ENCODE measurements at places on chromosomes 6 and 20.

GRCh38 chr6:47581591-47581990, 104.0 kb downstream of the CD2AP start:
- DNase-seq, result no peak

- no peak for DNase-seq
Measured at GRCh38 chr6:140844167-140844566, 1288.6 kb upstream of the GJE1 start.

- no peak for DNase-seq
Measured at GRCh38 chr20:63079971-63080370, 73.2 kb upstream of the BHLHE23 start.

DNA sequence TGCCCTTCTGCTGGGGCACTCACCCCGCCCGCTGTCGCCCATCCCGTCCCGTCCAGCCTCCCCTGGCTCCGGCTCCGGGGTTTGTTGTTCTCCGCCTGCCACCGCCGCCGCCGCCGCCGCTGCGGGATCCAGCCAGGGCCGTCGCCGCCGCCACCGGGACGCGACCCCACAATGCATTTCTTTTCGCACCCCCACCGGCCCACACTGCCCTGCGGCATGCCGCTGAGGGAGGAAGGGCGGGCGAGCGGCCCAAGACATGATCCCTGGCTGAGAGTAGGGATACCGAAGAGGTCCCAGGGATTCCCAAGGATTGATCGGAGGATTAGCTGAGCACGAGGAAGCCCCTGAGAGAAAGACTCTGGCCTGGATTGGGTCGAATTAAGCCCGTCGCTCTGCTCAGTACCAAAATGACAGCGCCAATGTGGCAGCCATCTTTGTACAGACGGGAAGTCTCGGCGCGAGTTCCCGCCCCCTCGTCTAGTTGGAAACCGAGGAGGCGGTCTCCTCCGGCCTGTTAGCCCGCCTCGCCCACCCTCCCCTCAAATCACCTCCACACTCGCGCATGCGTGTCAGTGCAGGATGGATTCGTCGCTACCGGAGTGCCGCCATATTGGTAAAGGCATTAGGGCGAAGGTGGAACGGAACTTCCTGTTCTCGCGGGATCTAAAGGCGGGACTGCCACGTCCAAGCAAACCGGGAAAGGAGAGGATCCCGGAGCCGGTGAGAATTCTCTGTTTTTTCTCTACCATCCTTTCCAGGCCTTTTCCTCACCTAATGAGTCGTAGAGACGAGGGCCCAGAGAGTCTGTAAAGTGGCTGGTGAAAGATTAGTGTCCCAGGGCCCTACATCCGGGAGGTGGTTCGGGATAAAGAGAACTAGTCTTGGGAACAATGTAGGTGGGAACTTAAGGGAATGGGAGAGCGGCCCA, at the start of the genes RXRB and SLC39A7:
TSS of gene RXRB (minus strand) at position 447 of the 928 bp plus-strand sequence. CDS start at position 258, 189 bp downstream.
TSS of gene SLC39A7 (plus strand) at position 649 of the 928 bp plus-strand sequence. CDS start 379 bp downstream, outside the sequence.
- DNase-seq, result peak; percentile 99

DNA sequence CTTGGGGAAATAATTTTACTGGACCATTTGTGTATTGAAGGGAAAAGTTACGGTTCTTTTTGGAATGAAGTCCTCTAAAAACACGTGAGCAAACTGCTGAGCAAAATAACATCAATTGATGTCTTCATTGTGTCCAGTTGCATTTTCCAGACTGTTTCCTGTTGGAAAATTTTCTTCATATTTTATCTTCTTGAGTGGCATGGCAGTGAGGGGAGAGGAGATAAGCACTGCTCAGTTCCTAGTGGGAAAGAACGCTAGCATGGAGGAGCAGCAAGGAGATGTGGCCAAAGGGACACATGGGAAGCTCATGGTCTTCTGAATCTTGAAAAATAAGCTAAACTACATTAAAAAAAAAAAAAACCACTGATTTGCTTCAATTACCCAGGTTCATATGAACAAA, 776.0 kb downstream of the TFAP2A start:
- no peak for DNase-seq

GRCh38 chr6:128141932-128142331, 241.1 kb upstream of the THEMIS start:
- no peak for DNase-seq

DNA sequence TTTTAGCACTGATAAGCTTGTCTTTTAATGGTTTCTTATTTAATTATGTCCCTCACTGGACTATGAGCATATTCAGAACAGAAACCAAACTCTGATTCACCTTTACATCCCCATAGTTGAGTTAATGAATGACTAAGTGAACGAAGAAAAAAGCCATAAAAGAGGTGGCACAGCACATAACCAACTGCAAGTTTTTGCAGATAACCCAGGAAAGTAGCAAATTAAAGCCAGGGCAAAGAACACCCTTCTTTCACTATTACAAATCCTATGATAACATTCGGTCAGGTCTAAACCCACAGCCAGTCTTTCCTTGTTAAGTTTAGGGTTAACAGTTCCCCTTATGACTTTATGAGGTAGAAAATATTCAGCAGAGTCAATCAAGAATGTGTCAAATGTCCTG, 102.7 kb downstream of the RIN2 start:
- no peak for DNase-seq

- no peak for DNase-seq
Measured at GRCh38 chr6:14037402-14038277, 79.9 kb upstream of the CD83 start.

DNA sequence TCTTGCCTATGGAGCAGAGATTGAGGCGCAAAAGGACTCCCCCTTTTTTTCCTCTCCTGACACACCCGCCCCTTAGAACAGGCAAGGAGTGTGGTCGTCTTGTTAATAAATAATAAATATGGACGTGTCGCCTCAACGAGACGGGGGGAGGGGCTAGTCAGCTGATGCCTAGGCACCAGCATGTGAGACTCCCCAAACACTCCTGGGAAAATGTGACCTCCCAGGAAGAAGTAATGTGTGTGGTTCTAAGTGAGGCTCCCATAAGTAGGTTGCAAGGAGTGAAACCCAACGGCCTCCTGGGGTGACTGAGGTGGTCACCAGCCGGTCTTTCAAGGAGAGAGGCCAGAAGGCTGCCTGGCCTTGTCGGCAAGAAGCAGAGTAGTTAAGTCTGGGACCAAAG, 1.1 kb upstream of the FAXC start:
- no peak for DNase-seq

DNA sequence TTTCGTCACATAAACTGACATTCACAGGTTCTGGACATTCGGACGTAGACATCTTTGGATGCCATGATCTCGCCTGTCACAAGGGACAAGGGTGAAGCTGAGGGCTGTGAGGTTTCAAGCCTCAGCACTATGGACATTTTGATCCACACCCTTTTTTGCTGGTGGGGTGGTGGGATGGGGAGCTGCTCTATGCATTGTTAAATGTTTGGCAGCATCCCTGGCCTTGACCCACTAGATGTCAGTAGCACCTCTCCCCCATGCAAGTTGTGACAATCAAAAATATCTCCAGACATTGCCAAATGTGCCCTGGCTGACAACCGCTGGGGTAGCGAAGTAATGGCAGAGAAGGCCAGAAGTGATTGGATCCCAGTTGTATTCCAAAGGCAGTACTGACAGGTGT, 229.4 kb downstream of the TSHZ2 start:
- DNase-seq, result no peak

- no peak for DNase-seq
Measured at GRCh38 chr6:165488624-165489295, 174.3 kb downstream of the PDE10A start.

GRCh38 chr6:122352981-122353664, 46.3 kb upstream of the HSF2 start:
- DNase-seq, result no peak

DNA sequence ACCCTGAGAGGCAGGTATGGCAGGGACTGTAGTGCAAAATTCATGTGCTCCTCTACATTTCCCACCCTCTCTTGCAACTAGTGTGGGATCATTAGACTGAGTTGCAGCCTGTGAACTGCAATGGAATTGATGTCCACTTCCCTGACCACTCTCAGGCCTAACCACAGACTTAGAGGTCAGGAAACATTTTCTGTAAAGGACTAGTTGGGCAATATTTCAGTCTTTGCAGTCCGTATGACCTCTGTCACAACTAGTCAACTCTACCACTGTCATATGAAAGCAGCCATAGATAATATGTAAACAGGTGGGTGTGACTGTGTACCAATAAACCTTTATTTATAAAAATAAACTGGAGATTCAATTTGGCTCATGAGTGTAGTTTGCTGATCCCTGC, 134.4 kb upstream of the TOP1 start:
- DNase-seq, result no peak

DNA sequence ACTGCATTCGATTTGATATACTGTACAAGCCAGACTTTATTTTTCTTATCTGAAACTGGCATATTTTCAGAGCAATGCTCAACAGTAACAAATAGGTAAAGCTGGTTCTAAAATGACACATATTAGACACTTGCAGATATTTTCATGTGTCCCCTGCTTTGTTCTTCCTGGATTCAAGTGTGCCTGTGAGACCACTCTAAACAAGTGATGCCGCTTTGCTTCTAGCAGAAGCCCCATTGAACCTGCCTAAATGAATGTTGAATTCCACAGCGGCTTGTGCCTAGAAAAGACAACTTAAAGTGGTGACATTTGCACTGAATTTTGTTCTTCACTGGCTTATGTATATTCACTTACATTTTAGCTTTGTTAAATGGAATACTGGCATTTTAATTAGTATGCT, 115.7 kb downstream of the AKAP7 start:
- no peak for DNase-seq

GRCh38 chr6:127855542-127856159, 45.2 kb downstream of the THEMIS start:
- peak; percentile 6 for DNase-seq

DNA sequence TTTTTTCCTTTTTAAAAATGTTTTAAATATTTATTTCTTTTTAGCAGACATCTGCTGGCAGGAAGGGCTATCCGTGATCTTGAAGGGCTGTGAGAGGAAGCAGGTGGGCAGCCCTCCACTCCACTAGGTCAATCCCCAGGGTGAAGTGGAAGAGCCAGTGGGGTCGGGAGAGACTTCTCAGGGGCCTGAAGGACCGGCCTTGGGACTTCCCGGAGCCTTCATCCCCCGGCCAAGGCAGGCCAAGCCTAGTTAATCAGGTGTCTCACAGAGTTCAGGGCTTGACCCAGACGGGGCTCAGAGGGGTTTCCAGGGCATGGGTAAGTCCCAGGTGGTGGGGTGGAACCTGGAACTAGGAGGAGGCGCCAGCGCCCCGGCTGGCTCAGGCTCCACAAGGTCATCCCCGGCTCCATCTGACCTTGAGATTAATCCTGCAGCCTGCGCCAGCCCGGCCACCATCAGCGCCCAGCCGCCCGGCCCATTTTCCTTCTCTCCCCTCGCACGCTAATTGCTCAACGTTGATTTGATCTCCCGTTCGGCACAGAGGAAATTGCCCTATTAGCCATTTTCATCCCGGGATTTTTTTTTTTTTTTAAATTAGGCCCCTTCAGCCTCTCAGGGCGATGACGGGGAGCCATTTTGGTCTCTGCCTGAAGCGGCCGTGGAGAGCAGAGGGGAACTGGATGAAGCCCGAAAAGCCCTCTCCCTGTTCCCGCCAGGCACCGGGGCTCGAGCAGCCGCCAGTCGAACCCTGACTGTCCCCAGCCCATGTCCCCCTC, 44.4 kb downstream of the MDFI start:
- no peak for DNase-seq

GRCh38 chr6:157756708-157757429, 66.2 kb upstream of the SNX9 start:
- peak; percentile 82 for DNase-seq

Data from stimulated activated CD4-positive, alpha-beta T cell treated with anti-CD3 and anti-CD28 coated beads, Interleukin-1b, Interleukin-23, amount 100 ng/mL, for 48 hours (primary cell).